ENCODE measurements at places on chromosomes 12 and 14.

GRCh38 chr12:92058664-92059063, 87.0 kb downstream of the BTG1 start:
- no peak for DNase-seq

DNA sequence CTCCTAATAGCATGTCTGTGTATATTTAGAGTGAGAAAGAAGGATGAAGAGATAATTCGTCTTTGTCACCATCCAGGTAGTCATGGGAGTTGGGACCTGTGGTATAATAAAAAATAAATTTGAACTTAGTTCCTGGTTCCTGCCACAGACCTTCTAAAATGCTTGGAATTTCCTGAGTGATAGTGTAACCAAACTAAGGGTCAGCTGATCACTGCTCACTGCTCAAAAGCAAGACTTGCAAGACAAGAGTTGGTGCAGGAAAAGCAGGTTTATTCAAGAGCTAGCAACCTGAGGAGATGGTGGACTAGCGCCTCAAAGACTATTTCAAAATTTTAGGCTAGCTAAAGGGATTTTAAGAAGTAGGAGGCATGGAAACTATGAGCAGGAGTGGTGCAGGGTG, 19.1 kb downstream of the ANG start:
- DNase-seq = no peak

GRCh38 chr14:92460541-92460915, 53.1 kb upstream of the RIN3 start:
- DNase-seq = no peak

- DNase-seq = no peak
These were observed 29.7 kb downstream of the FRMD6 start for GRCh38 chr14:51681411-51681810.

GRCh38 chr12:60602601-60603000, 1006.8 kb downstream of the SLC16A7 start:
- DNase-seq = no peak

DNA sequence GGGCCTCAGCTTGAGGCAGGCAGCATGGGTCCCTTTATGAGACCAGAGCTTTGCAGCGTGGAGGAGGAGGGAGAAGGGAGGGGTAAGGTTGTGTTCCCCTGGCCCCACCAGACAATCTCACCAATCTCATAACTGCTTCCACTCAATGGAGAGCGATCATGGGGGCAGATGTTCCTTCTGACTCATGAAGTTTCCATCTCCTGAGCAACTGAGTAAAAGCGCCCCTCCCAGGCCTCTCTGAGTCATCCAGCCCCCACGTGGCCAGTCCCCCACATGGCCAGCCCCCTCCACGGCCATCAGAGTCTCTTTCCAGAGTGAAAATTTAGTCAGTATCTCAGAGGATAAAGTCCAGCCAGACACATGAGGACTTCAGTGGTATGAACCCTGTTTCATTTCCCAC, 39.2 kb upstream of the PLXNC1 start:
- no peak for DNase-seq

DNA sequence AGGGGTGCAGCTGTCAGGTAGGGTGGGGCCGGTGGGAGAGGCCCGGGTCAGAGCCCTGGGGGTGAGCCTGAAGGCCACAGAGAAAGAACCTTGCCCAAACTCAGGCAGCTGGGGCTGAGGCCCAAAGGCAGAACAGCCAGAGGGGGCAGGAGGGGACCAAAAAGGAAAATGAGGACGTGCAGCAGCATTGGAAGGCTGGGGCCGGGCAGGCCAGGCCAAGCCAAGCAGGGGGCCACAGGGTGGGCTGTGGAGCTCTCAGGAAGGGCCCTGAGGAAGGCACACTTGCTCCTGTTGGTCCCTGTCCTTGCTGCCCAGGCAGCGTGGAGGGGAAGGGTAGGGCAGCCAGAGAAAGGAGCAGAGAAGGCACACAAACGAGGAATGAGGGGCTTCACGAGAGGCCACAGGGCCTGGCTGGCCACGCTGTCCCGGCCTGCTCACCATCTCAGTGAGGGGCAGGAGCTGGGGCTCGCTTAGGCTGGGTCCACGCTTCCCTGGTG, 10.5 kb downstream of the MMP14 start:
- no peak for DNase-seq

DNA sequence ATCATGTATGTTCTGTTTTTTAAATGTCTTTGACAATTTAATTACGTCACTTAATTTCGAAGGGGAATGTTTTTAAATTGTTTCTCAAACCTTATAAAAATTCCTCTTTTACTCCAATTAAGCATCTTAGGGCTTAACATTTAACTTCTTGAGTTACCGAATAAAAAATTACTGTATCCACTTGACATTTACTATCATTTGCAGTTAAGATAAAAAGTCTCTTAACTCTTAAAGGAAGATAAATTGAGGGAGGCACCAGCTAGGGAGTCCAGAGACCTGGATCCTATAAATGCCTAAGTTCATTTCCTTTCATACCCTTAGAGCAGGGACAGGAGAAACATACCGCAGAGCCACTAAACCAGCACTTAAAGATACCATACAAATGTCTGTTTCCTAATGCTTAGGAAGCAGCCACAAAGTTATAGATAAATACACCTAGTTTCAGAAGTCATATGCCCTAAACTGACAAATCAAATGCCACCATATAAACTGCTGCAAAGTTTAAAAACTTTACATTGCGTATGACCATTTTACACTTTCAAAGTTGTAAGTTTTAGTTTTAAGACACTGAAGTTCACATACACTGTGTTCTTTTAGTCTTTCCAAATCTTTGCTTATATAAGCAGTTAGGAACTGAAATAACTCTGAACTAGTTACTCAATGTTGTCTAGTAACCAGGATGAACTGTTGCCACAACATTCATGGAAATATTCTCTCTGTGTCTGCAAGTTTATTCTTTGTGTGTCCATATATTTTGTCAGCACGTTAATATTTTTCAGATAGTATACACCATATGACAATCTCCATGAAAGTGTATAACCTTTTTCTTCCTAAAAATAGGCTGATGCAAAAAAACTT, 71.2 kb downstream of the GALNT4 start:
- no peak for DNase-seq

- DNase-seq = no peak
These were observed 178.2 kb downstream of the BCL11B start for GRCh38 chr14:99093532-99094517.

GRCh38 chr12:112308652-112309051, 73.6 kb downstream of the HECTD4 start:
- no peak for DNase-seq

GRCh38 chr12:89975574-89975973, 266.9 kb upstream of the ATP2B1 start:
- DNase-seq = no peak

DNA sequence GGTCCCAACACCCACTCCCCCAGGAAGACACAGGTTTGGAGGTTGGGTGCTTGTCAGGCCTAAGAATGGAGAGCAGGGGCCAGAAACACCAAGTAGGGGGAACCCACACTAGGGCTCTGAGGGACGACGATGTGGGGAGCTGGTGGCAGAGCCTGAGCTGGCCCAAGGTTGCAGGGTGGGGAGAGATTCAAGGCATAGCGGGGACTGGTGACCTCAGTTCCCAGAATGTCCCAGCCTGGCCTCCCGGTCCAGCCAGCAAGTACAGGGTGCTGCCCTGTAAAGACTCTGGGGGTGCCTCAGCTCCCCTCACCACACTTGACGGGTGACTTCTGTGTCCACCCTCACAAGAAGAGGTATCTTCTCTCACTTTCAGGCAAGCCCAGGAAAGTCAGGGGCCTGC, 86.7 kb downstream of the ALG10 start:
- DNase-seq = no peak

- no peak for DNase-seq
These were observed 151.3 kb downstream of the DICER1 start for GRCh38 chr14:95006051-95006450.

DNA sequence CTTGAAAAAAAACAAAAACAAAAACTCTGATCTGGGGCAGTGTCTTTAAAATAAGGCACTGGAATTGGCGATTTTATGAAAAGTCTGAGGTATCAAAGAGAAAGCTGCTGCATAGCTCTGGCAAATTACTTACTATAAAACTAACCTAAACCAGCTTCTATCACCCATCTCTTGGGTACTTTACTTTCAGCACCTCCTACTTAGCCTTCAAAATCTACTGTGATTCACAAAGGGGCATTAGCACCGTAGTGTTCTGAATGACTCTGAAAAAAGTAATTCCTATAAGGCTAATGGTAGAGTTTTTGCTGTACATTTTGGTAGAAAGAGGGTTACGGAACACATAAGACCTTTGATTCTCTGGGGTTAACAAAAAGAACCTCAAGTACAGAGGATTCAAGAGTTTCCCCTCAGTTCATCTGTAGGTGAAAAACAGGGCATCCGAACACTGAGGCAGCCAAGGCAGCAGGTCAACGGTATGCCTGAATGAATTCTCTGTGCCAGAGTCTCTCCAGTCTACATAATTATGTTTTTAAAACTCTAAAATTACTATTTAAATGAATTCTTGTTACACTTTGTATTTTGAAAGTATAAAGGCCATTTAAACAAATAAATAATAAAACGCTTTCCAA, 101.5 kb downstream of the ELK3 start:
- no peak for DNase-seq

- DNase-seq = peak; percentile 63
These were observed at the start of gene RNASE1 for GRCh38 chr14:20802341-20803084. Gene RNASE1 (minus strand): TSS chr14:20802844. CDS start chr14:20802068, 776 bp downstream.

DNA sequence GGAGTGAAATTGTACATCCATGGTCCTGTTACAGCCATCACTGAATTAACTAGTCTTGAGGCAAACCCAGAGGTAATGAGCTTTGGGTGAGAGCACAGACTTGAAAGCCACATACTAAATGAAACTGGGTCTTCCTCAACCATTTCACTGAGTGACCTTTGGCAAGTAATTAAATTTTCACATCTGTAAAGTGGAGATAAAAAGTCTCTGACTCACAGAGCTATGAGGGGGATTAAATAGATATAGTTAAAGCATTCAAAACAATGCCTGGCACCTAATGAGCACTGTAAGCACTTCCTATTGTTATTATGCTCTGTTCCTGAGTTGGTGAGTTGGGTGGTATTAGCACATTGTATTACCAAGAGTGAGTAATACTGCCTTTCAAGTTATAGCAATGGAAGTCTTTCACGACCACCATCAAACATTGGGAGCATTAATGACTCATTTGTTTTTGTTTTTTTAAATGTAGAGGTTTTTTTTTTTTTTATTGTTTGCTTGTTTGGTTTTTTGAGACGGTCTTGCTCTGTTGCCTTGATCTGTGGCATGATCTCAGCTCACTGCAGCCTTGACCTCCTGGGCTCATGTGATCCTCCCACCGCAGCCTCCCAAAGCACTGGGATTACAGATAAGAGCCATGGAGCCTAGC, 12.5 kb upstream of the STRN3 start:
- DNase-seq = no peak

DNA sequence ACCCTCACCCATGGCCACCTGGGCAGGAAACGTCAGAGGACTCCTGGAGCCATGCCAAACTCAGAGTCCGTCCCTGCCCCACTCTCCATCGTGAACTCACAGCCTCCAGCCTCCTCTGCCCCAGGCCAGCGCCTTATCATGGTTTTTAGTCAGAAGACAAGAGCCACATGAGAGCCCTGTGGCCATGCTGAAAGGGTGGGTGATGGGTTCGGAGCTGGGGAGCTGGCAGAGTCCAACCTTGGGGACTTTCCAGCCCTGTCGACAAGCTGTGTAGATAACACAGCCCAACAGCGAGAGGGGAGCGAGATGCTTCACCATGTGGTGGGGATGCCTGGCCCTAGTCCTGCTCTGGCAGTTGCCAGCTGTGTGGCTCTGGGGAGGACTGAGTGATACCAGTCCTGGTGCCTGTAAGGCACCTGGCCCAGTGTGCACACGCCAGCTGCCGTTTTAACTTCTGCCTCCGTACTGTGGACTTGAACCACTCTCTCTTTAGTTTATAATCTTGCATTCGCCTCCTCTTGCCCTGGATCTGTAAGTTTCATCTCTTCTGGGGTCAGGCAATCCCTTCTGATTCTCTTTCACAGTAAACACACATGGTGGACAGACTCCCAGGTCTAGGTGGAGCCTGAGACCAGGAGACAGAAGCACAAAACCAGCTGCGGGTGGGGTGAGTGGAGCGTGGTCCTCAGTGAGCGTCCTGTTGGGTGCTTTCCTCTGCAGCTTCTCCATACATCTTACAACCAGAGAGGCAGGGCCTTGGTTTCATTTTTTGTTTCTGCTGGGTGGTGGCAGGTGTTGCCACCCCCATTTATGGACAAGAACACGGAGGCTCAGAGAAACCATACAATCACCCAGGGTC, 55.3 kb downstream of the RIN3 start:
- no peak for DNase-seq

DNA sequence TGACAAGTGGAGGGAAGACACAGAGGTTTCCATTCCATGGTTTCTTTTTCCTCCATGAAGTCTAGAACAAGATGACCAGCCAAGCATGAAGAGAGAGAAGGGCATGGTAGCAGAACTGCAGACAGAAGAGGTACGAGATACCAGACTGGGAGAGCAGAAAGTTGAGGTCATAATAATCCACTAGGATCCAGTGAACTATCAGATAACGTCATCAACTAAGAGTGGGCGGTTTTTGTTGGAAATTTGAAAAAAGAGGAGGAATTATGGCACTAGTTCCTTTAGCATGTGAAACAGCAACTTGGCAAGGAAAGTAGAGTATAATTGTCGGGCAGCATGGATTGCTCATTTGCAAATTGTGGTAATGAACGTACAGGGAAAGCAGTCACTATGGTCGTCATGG, 357.6 kb downstream of the PDZRN4 start:
- DNase-seq = no peak

DNA sequence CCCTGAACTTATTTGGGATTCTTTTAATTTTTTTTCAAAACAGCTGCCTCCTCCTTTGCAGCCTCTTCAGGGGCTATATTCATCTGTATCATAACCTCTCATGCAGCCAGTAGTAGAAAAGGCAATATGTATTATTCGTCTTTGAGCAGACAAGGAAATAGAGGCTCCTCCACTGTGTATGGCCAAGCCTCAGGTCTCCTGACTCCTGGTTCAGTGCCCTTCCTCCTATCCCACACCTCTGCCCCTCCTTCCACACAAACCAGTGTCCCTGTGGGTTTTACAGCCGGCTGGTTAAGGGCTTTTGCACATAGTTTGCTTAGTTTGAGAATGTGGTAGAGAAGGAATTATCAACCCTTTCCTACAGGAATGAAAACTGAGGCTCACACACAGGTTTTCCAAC, 8.8 kb upstream of the ACVRL1 start:
- peak; percentile 0 for DNase-seq

DNA sequence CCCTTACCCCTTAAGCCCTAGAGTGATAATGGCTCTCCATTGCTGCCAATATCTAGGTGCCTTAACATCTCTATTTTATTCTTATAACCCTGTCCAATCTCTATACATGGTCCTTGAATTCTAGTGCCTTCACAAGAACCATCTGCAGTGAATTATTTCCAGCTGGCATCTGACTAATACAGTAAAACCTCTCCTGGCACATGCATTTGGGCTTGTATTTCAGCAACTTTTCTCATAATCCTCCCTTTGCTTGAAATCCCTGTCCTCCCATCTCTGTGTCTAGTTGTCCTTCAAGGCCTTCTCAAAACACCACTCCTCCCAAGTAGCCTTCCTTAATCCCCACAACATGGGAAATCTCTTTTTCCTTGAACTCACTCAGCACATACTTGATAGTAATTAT, 14.2 kb upstream of the HMGA2 start:
- no peak for DNase-seq

DNA sequence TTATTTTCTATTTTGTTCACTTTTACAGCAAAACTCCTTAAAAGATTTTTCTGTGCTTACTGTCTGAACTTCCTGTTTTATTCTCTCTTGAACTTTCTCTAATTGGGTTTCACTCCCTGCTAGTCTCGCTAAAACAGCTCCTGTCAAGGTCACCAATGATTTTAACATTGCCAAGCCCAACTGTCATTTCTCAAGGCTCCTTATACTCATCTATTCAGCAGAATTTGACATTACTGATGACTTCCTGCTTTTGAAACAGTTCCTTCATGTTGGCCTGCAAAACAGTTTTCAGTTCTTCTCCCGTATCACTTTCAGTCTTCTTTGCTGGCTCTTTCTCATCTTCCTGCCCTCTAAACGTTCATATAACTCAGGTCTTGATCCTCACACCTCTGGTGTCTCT, 268.5 kb upstream of the USP15 start:
- no peak for DNase-seq
